ENCODE measurements at places on chromosomes 1 and 21.

DNA sequence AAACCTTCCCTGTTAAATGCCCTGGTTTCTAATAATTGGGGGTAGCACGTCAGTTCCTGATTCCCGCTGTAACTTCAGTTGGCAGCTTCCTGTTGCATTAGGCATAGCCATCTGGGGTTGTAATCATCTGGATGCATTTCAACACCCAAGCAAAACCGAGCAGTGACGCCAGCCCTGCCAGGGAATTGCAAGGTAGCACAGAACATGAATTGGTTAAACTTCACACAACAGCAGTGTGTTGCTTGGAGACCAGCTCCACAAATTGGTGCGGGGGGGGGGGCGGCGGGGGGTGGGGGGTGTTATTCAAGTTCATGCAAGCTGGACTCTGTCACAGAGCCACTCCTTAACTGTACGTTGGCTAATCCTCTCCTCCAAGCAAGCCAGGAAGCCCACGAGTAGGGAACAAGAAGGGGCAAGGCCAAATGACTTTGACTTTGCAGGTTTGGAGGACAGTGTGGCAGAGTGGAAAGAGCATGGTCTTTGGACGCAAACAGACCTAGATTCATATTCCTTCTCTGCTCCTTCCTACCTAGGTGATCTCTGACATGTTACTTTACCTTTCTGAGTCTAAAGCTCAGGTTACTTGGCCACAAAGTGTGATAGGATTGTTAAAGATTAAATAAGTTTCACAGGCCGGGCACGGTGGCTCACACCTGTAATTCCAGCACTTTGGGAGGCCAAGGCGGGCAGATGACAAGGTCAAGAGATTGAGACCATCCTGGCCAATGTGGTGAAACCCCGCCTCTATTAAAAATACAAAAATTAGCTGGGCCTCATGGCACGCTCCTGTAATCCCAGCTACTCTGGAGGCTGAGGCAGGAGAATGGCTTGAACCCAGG lies 4.7 kb downstream of the LAX1 start:
- no peak for DNase-seq

DNA sequence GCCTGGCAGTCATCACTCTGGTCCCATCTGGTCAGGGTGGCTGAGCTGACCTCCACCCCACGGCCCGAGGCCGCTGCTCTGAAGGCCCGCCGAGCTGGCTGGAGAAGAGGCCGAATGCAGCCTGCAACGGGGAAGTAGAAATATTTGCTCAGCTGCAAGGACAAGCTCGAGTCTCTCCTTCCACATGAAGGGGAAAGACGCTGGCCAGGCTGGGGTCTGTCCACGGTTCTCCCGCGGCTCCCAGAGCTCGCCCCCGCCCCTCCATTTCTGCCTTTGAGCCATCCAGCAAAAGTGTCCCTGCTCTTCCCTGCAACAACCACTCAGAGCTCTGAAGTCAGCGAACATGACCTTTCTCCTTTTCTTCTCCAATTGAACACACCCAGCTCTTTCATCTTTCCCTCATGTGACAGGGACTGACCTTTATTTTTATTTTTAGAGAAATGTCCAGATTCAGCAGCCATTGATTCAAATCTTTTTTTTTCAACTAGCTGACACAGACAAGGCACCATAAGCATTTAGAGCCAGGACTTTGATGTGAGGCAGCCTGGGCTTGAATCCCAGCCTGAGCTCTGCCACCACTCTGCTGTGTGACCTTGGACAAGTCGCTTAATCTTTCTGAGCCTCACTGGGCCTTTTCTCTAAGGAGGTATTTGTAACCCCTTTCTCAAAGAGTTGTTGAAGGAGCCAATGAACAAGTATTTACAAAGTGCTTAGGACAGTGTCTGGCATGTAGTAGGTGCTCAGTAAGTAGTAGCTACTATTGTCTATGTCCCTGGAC lies 149.3 kb upstream of the WNT4 start:
- no peak for DNase-seq

DNA sequence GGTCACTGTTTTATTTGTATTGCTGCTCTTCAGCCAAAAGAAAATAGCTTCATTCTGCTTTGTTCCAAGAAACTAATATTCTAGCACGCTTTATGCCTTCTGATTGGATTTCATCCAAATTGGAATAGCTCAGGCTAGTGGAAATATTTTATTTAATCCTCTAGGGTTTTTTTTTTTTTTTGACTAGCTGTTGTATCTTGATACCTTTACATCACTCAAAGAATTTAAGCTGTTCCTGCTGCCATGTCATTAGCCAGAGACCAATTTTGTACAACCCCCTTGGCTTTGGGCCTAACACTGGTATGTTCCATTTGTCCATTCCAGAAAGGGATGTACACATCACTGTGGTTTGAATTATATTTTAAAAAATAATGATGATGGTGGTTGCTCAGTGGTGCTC lies 103.0 kb downstream of the DISC1 start:
- no peak for DNase-seq

- peak; percentile 87 for DNase-seq
Measured at GRCh38 chr1:161389691-161390558, 22.2 kb upstream of the CFAP126 start.

DNA sequence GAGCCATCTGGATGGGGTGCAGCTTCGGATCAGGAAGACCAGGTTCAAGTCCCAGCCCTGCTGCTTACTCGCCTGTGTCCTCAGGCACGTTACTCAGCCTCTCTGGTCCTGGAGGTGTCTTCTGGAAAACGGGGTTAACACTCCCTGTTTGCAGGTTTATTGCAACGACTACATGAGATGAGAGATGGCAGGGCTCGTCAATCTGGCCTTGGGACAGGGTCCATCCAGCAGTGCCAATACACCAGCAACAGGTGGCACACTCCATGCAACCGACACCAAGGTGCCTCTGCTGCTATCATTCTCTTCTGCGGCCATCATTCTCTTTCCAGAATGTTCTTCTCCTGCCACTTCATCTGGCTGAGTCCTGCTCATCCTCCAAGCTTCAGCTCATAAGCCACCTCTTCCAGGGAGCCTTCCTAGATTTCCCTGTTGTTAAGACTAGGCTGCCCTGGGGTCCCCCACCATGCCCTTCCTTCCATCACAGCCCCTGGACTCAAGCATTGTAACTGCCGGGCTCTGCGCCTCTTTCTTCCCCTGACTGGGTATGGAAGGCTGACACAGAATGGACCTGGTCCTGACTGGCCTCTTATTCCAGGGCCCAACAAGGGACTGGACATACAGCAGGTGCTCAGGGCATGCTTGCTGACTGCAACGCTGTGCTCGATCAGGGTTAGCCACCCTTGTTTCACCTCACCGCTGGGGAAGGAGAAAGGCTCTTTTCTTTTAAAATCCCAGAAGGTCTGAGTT lies 87.4 kb downstream of the DMRTB1 start:
- DNase-seq, result no peak
